ENCODE measurements at places on chromosomes 16 and 17.

DNA sequence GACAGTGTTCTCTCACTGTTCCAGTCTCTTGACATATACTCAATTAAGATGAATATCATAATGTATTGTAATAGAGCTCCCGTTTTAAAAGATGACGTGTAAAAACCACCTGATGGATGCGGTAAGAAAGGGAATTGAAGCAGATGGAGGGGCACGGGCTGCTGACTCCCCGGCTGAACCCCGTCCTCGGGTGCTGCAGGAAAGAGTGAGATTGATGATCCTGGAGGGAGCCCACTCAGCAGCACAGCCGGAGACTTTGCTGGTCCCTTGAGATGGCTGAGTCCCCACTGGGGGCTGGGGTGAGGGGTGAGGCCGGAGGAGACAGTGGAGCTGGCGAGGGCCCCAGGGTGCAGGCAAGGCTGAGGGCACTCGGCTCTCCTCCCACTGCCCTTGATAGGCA is 217.4 kb downstream of the RPTOR start:
- no peak for DNase-seq

- no peak for DNase-seq
These were observed 6.4 kb downstream of the NFE2L1 start for GRCh38 chr17:48054238-48055185.

DNA sequence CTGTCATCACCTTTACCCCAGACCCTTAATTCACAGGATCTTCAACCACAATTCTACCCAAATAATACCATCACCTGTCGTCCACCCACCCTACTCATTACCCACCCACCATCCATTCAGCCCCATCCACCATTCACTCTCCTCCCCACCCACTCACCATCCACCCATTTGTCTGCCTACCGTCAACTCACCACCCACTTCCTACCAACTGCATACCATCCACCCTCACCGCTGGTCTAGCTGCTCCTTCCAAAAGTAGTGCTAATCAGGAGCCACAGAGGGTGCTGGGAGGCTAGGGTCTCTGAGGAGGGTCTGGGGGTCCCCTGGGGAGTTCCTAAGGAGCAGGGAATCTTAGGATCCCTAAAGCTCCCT is 12.0 kb upstream of the IGFBP4 start:
- no peak for DNase-seq

DNA sequence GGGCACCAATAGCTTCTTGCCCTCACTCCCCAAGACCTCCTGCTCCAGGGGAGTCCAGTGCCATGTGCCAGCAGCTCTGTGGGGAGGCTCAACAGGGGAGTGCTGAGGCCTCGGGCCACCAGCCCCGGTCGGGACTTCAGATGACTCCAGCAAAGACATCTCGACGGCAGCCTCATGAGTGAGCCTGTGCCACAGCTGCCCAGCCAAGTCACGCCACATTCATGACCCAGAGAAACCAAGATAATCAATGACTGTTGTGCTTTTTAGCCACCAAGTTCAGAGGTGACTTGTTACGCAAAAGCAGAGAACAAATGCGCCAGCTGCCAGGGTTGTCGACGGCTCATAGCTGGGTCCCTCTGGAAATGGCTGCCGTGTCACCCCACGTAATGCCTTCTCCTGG is 157.5 kb downstream of the BANP start:
- no peak for DNase-seq

GRCh38 chr16:27920391-27920891 is 143.1 kb downstream of the GSG1L start:
- no peak for DNase-seq

- DNase-seq = no peak
These were observed 428.4 kb upstream of the CDH5 start for GRCh38 chr16:65938083-65938482.

DNA sequence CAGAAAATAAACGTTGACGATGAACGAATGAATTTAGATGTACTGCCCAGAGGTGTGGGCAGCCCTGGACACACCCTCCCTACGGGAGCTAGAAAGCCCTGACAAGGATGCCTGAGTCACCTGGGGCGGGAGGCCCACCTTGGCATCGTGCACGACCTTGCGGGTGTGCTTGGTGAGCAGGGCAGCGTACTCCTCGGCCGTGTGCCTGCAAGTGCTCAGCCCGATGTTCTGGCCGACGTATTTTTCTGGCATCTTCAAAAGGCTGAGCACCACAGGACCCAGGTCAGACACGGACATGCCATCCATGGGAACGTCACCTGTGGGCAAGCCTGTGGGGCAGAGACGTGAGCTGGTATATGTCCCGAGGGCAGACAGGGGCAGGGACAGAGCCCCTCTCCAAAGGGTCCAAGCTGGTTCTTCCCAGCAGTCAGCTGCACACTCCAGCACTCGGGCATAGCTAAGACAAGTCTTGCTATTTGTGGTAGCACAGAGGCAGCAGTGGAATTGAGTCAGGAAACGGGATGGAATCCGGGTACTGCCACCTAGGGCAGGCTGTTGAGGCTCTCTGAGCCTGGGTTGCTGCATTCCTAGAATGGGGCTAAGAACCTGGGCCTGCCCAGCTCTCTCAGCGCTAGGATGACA is 10.8 kb downstream of the NMRAL1 start:
- DNase-seq = no peak

DNA sequence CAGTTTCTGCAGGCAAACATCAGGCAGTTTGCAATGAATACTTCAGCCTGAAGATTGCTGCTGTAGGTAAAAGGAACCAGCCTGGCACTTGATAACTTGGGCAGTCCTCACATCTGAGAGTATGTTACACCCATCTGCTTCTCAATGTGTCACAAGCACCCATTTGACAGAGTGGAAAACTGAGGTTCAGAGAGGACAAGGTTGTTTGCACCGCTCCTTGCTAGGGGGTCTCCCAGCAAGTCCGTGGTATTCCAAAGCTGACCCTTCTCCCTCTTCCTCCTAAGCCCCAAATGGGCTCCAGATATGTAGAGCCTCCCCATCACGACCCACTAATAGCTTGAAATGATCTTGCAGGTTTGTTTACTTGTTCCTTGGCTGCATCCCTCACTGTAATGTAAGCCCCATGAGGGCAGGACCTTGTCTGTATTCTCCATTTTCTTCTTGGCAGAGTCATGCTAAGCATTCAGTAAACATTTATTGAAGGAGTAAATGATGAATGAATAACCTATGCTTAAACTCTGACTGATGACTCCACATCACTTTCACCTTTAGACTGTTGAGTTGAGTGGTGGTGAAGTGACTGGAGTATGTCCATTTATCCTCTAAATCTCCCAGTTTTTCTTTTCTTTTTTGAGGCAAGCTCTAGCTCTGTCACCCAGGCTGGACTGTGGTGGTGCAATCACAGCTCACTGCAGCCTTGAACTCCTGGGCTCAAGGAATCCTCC is 26.4 kb downstream of the HNF1B start:
- DNase-seq = no peak

GRCh38 chr17:81345228-81346089 is 49.8 kb upstream of the BAHCC1 start:
- no peak for DNase-seq

DNA sequence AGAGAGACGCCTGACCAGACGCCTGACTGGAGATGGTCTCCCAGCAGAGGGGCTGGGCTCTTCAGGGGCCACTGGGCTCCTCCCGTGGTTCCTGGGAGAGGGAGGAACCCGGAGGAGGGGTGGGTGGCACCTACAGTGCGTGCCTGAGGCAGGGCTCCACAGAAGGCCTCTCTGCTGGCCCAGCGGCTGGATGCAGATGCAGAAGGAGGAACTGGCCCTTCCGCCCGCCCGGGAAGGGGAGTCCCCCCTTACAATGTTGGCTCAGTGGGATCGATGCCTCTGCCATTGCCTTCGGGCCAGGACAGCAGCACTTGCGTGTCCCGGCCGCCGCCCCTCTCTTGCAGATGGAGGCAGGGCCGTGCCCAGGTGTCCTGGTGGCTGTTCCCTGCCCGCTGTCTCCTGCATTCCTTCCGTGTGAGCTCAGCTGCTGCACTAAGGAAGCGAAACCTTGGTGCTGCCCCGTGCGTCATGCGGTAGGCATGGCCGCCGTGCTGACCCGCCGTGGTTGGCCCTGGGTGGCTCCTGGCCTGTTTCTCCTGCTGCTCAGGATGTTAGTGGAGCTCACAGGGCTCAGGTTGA is 15.1 kb downstream of the BAIAP2 start:
- no peak for DNase-seq

GRCh38 chr17:8015957-8016631 is 13.7 kb downstream of the GUCY2D start:
- no peak for DNase-seq

DNA sequence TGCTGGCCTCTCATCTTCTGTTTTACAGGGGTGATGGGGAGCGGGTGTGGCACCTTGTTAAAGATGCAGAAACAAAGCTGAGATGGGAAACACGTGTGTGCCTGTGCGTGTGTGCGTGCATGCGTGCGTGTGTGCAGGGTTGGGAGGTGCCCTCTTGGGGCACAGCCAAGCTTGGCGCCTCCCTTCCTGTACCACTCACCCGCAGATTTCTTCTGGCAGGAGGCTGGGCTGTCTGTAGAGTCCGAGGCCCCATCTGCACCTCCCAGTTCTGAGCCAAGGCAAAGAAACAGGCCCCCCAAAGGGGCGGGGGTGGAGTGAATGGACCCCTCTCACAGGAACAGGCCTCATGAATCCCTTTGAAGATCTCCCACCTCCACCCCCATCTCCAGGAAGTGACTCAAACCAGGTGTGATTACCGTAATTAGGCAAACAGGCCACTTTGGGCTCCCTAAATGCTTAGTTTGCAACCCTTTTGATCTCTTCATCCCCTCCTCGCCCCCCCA is 20.9 kb downstream of the TNS4 start:
- peak; percentile 75 for DNase-seq

DNA sequence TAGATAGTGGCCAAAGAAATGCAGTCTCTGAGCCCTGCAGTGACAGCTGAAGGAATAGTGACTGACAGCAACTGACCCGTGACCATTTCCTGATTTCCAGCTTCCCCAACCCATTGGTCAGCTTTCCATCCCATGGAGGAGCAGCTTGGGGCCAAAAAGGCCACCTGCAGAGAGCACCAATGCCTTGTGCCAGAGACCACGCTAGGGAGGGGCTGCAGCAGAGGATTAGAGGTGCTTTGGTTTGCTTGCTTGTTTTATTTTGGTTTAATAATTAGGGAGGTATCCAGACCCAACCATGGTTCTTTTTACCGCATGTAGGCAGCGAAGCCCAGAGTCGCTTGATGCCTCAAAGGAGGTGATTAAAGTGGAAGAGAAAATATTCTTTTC is 61.3 kb upstream of the SIAH1 start:
- DNase-seq = no peak

DNA sequence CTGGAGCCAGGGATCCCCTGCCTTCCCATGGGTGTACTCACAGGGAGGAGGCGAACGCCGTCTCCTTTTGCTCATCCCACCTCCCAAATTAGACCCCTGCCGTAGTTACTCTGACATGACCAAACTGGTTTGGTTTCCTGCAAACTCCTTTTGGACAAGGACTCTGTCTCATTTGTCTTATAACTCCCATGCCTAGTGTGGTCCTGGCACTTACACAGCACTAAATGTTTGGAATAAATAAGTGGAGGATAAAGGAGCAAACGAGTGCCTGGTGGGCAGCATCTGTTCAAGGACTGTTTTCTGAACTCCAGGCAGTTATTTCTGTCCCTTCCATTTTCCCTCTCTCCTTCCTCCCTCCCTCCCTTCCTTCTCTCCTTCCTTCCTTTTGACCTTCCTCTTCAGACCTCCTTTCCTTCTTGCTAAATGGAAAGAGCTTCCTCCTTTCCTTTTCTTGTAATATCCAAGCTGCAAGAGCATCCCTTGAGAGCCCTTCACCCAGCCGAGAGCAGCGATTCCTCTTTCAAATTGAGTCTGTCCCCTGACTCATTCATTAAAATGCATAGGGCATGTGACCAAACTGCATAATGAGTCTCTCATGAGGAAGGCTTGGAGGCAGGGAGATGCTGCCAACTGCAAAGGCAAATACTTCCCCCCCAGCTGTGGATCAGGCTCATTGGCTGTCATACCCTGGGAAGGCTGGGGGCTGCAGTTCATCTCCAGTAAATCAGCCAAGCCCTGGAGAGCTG is 36.8 kb downstream of the CHD9 start:
- DNase-seq = no peak

- no peak for DNase-seq
These were observed 3.4 kb upstream of the ACSF3 start for GRCh38 chr16:89090182-89090630.

- no peak for DNase-seq
These were observed 46.5 kb downstream of the KATNIP start for GRCh38 chr16:27596411-27596810.

DNA sequence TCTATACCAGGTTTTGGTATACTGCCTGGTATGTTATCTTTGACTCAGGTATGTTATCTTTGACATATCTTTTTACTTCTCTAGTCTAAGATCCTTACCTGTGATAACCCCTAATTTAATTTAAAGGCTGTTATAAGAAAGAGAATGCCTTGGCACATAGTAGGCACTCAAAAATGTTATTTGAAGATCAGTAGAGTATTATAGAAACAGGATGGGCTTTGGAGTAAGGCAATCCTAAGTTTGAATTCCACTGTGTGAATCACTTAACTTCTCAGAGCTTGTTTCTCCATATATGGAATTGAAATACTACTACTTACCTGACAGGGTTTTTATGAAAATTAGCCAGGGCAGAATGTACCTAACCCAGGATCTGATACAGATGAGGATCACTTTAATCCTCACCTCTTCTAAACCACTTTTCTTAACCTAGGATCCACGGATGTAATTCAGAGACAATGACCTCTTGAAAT is 1.2 kb downstream of the BRIP1 start:
- DNase-seq = no peak

DNA sequence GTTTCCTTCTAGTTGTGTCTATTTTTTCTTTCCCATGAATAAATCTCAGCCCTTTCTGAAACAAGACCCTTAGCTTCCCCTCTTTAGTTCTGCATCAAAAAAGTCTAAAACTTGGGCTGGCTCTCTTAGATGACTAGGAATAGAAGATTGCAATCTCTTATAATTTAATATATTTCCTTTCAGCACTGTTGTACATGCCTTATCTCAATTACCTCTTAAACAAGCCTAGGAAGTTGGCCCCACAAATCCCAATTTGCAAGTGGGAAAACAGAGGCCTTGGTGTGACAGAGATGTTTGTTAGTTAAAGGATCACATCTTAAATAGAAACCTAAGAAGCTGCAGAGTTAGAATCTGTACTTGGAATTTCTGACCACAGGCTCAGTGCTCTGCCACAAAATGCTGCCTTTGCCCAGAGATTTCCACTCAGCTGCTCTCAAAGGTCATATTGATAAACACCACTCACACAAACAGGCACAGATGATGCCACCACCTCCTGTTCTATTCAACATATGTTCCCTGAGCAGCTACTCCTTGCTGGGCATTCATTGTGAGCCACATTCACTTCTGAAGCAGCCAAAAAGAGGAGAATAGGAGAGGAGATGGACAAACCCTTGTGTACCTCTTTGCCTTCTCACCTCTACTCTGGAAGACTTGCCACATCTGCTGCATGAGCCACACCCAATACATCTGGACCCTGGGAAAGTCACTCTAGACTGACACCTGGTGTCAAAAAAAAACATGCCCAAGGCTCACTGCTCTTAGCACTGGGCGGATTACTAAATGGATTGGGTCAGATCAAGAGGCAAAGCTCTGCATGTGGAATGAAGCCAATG is 5.5 kb downstream of the CCDC182 start:
- no peak for DNase-seq

All from activated T-helper 1 cell treated with anti-CD3 and anti-CD28 coated beads, Interleukin-2, amount 50 U/mL, for 16 hours (primary cell).